ENCODE measurements at places on chromosomes 7 and 10. TPM values are rescaled to one million over a fixed set of nuclear protein-coding genes. Genes with fewer than 3 reads are reported as not detected.

Gene SRPK2
- total RNA-seq, result 218 TPM

Gene OPALIN
- total RNA-seq, result not detected

Gene RBAK
- total RNA-seq, result 13.8 TPM

Gene INMT
- under 0.01 TPM for total RNA-seq

Gene CYP2C19
- 0.25 TPM for total RNA-seq

Gene HMX3
- total RNA-seq, result not detected

Gene AKR1C3
- 3.4 TPM for total RNA-seq

Gene CASTOR2
- total RNA-seq, result 33.9 TPM

Gene AKR1C4
- not detected for total RNA-seq

Gene GIMAP5
- total RNA-seq, result 2.7 TPM

Gene GDF10
- 7.6 TPM for total RNA-seq

Gene CHAT
- total RNA-seq, result not detected
